Activated B cell treated with CpG ODN at 0.5 μM for 24 hours (primary cell): ENCODE measurements at places on chromosomes 16 and 17.

DNA sequence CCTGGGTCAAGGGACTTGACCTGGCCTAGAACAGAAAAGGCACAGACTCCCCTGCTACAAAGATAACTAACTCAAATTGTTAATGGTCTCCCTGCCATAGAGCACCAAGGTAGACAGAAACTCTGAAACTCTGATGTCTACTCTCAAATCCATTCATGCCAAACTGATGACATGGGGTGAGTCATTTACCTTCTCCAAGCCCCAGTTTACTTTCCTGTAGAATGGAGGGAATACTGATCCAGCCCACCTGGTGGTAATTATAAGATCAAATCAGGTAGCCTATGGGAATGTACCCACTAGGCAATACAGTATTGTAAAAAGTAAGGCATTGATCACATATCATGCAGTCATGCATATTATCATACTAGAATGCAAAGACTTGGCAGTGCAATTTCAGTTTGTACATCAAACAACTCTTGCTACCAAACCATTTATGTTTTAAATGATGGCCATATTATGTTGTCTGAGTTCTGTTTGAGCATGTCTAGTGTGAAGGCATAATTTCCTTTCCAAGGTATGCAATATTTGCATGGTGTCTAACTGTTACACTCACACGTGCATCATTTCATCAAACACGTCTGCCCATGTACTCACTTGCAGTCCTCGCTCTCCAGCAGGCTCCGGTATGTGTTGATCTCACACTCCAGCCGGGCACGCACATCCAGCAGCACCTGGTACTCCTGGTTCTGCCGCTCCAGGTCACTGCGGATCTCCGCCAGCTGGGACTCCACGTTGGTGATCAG lies 3.0 kb downstream of the KRT31 start:
- H3K36me3 ChIP-seq = no peaks in the 10 kb centered on the region
- no peak for DNase-seq
- no peaks in the 10 kb centered on the region for H3K4me1 ChIP-seq
- H3K4me3 ChIP-seq = no peak overlapping the region
- no peak overlapping the region for H3K27ac ChIP-seq
- peaks cover 41% of the 10 kb centered on the region for H3K27me3 ChIP-seq

DNA sequence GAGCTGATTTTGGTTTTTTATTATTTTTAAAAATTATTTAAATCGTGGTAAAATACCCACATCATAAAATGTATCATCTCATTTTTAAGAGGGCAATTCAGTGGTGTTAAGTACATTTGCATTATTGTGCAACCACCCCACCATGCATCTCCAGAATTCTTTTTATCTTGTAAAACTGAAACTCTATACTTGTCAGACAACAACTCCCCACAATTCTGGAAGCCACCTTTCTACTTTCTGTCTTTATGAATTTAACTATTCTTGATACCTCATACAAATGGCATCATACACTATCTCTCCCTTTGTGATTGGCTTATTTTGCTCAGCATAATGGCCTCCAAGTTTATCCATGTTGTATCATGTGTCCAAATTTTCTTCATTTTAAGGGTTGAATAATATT lies 97.9 kb downstream of the HS3ST3B1 start:
- H3K36me3 ChIP-seq = no peaks in the 10 kb centered on the region
- H3K4me1 ChIP-seq = peaks cover 4% of the 10 kb centered on the region
- peaks cover 2% of the 10 kb centered on the region for H3K27me3 ChIP-seq
- no peak overlapping the region for H3K27ac ChIP-seq
- no peak for DNase-seq

- no peaks in the 10 kb centered on the region for H3K36me3 ChIP-seq
- no peak overlapping the region for H3K27ac ChIP-seq
- no peak for DNase-seq
- no peak overlapping the region for H3K4me3 ChIP-seq
- H3K4me1 ChIP-seq = no peaks in the 10 kb centered on the region
These were observed 39.8 kb upstream of the ANKFN1 start for GRCh38 chr17:56113486-56113885.

GRCh38 chr16:5003211-5003610 lies 30.5 kb downstream of the NAGPA start:
- no peaks in the 10 kb centered on the region for H3K4me1 ChIP-seq
- DNase-seq = no peak
- H3K36me3 ChIP-seq = no peaks in the 10 kb centered on the region
- H3K4me3 ChIP-seq = no peak overlapping the region
- H3K27ac ChIP-seq = no peak overlapping the region

- H3K36me3 ChIP-seq = no peaks in the 10 kb centered on the region
- peaks cover 13% of the 10 kb centered on the region for H3K4me1 ChIP-seq
- no peak overlapping the region for H3K27ac ChIP-seq
- DNase-seq = no peak
These were observed 76.3 kb downstream of the LITAF start for GRCh38 chr16:11510178-11510973.

DNA sequence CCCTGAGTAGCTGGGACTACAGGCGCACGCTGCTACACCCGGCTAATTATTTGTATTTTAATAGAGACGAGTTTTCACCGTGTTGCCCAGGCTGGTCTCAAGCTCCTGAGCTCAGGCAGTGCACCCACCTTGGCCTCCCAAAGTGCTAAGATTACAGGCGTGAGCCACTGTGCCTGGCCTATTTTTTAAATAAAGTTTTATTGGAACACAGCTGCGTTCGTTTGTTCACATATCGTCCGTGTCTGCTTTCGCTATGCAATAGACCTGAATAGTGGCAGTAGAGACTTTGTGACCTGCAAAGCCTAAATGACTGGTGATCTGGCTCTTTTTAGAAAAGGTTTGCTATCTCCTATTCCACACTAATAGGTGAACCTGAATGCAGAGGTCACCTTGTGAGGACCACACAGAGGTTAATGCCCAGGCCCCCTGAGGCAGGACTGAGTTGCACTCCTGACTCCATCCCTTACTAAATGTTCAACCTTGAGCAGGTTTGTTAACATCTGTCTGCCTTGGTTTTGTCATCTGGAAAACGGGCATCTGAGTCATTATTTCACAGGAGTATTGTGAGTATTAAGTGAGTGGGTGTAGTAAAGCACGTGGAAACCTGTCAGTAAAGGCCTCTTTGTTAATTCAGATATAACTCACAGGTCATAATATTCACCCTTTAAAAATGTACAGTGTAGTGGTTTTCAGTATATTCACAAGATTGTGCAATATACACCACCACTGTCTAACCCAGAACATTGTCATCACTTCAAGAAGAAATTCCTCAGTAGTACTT lies 157.5 kb upstream of the CACNG5 start:
- H3K4me1 ChIP-seq = peaks cover 7% of the 10 kb centered on the region
- H3K27me3 ChIP-seq = no peaks in the 10 kb centered on the region
- no peak overlapping the region for H3K4me3 ChIP-seq

DNA sequence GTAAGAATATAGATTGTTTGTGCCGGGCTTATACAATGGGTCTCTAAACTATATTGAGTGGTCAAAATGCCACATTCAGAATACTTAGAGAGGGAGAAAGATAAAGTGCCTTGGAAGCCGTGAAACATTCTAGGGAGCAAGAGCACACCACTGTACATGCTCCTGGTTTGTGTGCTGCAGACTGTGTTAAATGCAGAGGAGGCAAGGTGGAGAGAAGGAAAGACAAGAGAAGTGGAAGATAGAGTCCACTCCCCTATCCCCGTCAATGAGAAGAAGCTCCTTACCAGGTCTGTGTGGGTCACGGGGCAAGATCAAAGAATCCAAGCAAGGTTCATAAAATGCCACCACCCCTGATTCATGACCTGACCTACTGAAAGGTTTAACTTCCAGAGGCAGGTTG lies 267.1 kb upstream of the TBX2 start:
- H3K4me3 ChIP-seq = no peak overlapping the region
- no peaks in the 10 kb centered on the region for H3K27me3 ChIP-seq
- H3K36me3 ChIP-seq = no peaks in the 10 kb centered on the region
- H3K4me1 ChIP-seq = peaks cover 3% of the 10 kb centered on the region

GRCh38 chr16:59405802-59406201 lies 671.7 kb upstream of the GOT2 start:
- H3K36me3 ChIP-seq = no peaks in the 10 kb centered on the region
- H3K4me1 ChIP-seq = no peaks in the 10 kb centered on the region
- H3K4me3 ChIP-seq = no peak overlapping the region

DNA sequence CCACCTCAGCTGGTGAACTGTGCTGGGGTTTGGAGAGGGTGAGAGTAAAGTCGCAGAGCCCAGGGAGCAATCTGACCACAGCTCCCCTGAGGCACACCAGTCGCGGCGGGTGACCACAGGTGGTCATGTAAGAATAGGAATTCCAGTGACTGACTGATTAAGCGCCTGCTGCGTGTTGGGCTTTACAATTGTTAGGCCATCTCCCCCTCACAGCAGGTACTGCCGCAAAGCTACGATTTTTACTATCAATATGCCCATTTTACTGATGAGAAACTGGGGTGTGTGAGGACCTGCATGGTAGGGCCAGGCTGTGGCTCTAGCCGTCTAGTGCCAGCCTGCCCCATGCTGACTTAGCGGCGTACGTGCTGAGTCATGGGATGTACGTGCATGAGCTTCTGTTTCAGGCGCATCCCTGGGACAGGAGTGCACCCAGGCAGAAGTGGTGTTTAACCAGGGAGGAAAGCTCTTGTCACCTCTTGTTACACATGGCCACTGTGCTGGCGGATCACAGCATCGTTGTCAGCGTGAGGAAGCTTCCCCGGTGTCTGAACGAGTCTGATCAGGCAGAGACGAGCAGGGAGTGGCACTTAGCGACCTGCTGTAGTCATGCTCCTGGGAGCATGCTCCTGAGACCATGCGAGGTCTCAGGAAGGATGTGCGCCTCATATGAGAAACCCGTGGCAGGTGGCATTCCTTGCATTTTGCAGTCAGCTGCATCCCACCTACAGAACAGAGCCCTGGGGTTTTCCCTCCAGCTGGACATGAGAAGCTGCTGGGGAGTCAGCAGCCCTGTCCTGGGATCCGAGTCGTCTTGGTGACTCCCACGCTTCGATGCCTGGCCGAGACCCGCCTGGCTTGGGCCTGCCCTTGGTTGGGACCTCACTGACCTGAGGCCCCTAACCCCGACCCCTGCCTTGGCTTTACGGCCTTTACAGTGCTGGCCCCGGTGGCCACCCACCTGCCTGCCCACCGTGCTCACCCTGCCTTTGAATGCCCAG lies 163.7 kb upstream of the CHMP6 start:
- H3K4me3 ChIP-seq = no peak overlapping the region
- H3K27me3 ChIP-seq = no peaks in the 10 kb centered on the region
- no peak overlapping the region for H3K27ac ChIP-seq
- no peak for DNase-seq

DNA sequence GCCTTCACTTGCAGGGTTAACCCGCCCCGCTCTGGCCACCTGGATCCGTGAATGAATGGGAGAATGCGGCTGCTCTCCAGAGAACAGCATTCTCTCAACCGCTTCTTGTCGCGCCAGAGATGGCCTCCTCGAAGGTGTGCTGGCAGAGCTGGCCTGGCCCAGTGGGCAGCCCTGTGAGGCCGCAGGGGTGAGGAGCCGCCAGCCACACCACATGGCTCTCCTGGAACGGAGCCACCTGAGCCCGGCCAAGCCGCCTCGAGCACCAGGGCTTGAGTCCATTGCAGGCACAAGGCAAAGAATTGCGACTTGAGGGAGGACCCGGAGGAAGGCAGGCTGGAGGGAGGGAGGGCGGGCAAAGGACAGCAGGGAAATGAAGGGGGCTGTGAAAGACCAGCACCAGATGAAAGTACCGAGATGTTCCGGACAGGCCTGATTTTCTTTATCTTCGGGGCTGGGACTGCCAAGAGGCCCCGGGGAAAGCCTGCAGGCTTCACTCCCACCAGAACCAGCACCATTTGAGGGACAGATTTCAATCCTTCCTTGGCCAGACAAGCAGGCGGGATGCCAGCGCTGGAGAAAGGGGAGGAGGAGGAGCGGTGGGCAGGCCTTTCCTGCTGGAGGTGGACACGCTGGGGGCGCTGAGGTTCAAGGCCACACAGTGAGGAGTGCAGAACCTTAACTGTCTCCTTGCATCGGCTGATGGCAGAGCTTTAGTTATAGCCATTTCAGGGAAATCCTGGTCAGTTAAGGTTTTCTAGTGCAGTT lies 69.4 kb downstream of the MRC2 start:
- DNase-seq = no peak
- H3K27me3 ChIP-seq = peaks cover 14% of the 10 kb centered on the region
- H3K27ac ChIP-seq = no peak overlapping the region
- no peak overlapping the region for H3K4me3 ChIP-seq
- H3K36me3 ChIP-seq = no peaks in the 10 kb centered on the region

GRCh38 chr17:64180089-64181073 lies 50.4 kb upstream of the ERN1 start:
- H3K36me3 ChIP-seq = peaks cover 8% of the 10 kb centered on the region
- H3K4me3 ChIP-seq = no peak overlapping the region
- no peak for DNase-seq
- no peak overlapping the region for H3K27ac ChIP-seq
- no peaks in the 10 kb centered on the region for H3K27me3 ChIP-seq

- H3K27ac ChIP-seq = no peak overlapping the region
- no peak for DNase-seq
- H3K27me3 ChIP-seq = peaks cover 4% of the 10 kb centered on the region
- H3K4me3 ChIP-seq = peak overlapping the region; percentile 81
These were observed 138.9 kb downstream of the SEC14L1 start for GRCh38 chr17:77279448-77280303.

GRCh38 chr17:18368946-18369345 lies 5.6 kb upstream of the SHMT1 start:
- no peak overlapping the region for H3K27ac ChIP-seq
- no peak overlapping the region for H3K4me3 ChIP-seq
- no peaks in the 10 kb centered on the region for H3K4me1 ChIP-seq
- no peak for DNase-seq

DNA sequence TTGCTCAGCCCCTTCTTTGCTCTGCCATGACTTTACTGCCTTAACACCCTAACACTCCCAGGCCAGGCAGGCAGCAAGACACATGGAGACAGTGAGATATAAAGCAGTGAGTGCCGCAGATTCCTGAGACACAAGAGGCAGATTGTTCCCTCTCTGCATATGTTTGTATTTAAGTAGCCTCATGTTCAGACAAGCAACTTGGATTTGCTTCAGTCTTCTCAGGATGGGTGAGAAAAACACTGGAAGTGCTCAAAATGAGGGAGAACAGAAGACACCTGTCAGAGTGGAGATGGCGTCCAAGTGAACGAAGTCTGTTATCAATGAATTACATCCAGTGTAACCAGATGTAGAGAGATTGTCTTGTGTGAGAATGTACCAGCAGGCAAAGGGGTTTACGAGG lies 86.8 kb downstream of the CES1 start:
- no peak overlapping the region for H3K4me3 ChIP-seq
- no peaks in the 10 kb centered on the region for H3K36me3 ChIP-seq
- DNase-seq = no peak
- H3K27me3 ChIP-seq = peaks cover 15% of the 10 kb centered on the region
- H3K27ac ChIP-seq = no peak overlapping the region
- no peaks in the 10 kb centered on the region for H3K4me1 ChIP-seq
